ENCODE measurements at places on chromosomes 16 and 17.

GRCh38 chr17:6539871-6540270, 16.5 kb downstream of the PITPNM3 start:
- no peak for DNase-seq

GRCh38 chr17:21263376-21263775, 10.2 kb upstream of the NATD1 start:
- DNase-seq: no peak

- DNase-seq: no peak
Observed at GRCh38 chr17:3968886-3969524, 4.8 kb upstream of the ATP2A3 start.

GRCh38 chr17:30580916-30581315, 103.7 kb downstream of the GOSR1 start:
- DNase-seq: no peak

DNA sequence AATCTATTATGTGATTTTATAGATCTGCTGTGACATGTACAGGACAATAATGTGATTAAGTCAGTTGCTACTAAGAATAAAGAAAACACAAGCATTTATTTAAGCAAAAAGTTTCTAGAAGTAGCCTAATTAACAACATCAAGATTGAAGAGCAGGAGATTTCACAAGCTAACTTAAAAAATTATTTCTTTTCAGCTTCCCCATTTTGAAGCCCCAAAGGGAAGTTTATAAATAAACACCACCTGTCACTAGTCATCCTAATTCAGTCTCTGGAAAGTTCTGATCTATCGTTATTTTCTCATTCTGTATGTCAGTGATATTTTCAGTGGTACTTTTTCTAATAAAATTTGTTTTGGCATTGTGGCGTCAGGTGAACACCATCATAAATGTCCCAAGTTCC, 8.3 kb downstream of the CAPNS2 start:
- no peak for DNase-seq

DNA sequence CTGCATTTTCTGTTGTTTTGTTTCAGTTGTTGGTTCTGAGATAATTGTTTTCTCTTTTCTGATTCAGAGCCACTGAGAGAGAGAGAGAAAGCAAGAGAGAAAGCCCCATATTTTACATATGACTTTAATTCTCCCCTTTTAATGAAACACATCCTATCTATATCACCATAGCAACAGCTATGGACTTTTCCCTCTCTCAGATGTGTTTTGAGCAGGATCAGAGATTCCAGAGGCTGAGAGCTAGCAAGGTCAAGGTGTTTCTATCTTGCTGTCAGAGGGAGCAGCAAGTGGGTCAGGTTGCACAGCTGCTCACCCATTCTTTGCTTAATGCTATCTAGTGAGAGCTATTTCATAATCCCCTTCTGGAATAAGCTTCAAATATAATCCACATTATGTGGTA, 415.9 kb downstream of the CA10 start:
- no peak for DNase-seq

DNA sequence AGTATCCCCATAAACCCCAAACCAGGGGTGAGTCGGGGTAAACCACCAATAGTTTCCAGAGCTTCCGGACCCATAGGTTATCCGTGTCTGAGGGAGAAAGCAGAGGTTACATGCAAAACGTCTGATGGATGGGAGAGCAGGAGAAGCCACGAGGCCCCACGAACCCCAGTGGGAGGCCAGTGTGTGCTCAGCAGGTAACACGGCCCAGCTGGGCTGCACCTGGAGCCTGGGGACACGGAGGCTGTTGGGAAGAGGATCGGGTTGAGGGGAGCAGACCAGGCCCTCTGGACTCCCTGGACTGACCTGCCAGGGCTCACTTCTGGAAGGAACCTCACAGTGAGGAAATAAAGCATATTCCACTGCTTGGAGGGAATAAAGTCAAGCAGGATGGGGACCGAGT, 78.1 kb downstream of the SEC14L1 start:
- DNase-seq: no peak

- no peak for DNase-seq
Observed at GRCh38 chr17:36946726-36947091, 2.0 kb upstream of the AATF start.

DNA sequence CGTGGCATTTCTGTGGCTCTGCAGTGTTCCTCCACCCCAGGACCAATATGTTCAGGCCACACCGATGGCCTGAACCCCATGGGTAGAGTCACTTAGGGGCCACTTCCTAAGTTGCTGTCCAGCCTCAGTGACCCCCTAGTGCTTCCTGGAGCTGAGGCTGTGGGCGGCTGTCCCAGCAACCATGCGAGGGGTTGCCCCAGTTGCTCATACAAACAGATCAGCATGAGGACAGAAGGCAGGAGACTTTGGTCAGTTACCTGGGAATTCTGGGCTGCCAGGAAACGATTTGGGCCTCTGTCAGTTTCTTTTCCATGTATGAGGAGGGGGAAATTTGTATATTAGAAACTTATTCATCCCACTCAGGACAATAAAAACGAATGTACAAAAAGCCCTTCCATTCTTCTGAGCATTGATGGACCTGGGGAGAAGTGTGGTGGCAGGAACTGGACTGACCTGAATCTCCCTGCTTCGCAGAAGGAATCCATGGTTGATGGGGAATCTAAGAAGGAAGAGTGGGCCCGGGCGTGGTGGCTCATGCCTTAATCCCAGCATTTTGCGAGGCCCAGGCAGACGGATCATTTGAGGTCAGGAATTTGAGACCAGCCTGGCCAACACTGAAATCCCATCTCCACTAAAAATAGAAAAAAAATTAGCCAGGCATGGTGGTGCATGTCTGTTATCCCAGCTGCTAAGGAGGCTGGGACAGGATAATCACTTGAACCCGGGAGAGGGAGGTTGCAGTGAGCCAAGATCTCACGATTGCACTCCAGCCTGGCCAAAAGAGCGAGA, 4.9 kb upstream of the IL32 start:
- no peak for DNase-seq

DNA sequence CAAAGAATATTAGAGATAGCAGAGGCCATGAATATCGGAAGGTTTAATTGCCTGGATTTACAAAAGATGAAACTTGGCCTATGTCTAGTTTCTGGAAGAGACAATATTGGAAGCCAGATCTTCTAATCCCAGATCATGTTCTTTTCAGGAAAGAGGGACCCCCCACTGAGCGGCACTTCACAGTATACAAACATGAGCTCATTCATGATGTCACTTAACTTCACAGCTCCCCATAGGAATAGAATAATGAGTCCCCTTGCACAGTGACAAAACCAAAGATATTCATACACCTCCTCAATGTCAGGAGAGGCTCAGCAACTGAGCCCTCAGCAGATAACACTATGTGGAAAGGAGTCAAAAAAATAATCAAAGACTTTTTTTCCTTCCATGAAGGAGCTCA, 147.5 kb downstream of the CDH11 start:
- no peak for DNase-seq

DNA sequence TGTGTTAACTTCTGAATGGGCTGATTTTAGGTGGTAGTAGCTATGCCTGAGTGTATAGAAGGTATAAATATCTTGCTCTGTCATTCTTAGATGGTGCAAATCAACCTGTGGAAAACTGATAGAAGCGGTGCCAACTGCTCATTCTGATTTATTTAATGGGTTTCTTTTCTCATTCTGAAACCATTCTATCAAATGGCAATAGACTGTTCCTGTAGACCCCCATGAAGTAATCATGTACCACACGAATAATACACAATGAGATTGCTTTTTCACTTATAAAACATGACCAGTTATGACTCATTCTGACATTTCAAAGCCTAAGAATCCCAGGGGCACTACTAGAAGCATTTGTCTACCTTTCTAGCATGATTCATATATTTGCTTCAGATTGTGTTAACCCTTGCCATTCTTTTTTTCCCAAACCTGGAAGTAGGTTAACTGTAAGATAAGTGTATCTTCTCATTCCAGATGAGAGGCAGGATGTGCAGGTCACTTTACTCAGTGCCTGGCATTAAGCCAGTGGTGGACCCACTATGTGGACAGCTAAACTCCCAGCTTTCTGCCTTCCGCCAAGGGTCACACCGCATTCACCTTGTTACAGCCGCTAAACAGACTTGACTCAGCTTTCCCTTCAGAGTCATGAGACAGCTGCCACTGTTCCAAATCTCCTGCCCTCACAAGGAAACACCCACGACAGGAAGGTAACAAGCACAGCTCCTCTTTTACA, 16.4 kb upstream of the SLC16A11 start:
- DNase-seq: no peak

DNA sequence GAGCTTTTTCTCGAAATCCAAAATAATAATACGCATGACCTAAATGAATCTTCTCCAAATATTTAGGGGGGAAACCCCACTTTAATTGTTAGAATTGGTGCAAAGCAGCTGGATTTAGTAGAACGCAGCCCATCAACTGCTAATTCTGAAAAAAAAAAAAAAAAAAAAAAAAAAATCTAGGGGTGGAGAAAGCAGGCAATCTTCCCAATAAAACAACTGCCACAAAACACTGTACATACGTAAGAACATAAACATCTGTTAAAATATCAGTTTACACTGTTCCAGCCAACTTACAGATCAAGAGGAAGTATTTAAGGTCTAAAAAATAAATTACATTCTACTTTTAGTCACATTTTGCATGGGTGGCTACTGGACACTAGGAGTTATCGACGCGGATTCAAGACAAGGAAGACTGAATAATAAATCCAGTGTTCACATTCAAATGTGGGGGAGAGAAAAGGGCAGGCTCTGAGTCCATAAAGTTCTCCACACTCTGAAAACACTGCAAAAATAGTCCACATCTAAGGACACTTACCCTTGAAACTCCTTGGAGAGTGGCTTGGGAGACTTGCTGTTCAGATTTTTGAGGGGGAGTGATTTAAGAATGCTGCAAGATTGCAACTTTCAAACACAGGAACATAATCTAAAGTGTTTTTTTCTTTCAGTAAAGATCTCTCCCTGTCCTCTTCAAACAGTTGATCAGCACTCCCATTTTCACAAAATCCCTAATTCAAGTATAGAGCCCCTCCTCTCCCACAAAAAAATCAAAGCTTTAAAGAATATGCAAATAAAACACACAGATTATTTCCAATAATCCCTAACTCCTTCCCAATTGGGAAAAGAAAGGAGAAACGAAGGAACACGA, 1.3 kb downstream of the APPBP2 start:
- DNase-seq: no peak

DNA sequence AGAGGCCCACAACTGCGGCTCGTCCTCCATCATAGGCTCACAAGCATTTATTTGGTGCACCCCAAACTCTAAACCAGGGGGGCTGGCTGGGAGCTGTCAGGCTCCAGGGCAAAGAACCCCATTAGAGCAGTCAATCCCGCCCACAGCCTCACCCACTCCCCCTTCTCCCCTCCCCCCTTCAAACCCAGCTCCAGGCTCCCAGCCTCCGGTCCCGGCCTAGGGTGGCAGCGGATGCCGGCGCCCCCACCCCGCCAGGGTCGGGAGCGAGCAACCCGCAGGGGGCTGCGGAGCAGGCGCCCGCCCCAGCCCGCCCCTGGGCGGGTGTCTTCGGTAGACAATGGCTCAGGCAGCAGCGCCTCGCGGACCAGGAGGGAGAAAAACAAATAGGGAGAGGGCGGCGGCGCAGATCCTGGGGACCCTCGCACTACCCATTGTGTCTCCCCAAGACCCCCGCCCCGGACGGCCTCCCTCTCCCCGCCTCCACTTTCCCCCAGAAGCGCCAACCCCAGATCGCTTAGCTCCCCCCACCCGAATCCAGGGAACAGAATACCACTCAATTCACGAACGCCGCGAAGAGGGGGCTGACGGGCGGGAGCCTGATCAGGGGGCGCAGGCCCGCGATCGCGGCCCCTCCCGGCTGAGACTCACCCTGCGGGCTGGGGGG, 572 bp downstream of the FAM171A2 start:
- no peak for DNase-seq

- DNase-seq: no peak
Observed at GRCh38 chr16:71540-72401, 660 bp downstream of the RHBDF1 start.

- no peak for DNase-seq
Observed at GRCh38 chr16:11089504-11090124, 145.2 kb downstream of the CLEC16A start.

GRCh38 chr17:9057310-9057709, 36.0 kb downstream of the NTN1 start:
- DNase-seq: no peak

DNA sequence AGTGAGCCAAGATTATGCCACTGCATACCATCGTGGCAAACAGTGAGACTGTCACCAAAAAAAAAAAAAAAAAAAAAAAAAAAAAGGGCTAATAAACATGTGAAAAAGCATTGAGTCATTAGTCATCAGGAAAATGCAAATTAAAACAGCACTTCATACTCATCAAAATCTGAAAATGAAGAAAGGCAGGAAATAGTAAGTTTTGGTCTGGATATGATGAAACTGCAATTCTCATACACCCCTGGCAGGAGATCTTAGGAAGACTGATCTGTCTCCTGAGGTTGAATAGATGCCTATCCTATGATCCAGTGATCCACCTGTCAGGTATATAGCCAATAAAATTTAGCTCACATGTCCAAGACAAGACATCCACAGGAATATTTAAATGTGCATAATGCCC, 212.7 kb downstream of the CPPED1 start:
- DNase-seq: no peak

DNA sequence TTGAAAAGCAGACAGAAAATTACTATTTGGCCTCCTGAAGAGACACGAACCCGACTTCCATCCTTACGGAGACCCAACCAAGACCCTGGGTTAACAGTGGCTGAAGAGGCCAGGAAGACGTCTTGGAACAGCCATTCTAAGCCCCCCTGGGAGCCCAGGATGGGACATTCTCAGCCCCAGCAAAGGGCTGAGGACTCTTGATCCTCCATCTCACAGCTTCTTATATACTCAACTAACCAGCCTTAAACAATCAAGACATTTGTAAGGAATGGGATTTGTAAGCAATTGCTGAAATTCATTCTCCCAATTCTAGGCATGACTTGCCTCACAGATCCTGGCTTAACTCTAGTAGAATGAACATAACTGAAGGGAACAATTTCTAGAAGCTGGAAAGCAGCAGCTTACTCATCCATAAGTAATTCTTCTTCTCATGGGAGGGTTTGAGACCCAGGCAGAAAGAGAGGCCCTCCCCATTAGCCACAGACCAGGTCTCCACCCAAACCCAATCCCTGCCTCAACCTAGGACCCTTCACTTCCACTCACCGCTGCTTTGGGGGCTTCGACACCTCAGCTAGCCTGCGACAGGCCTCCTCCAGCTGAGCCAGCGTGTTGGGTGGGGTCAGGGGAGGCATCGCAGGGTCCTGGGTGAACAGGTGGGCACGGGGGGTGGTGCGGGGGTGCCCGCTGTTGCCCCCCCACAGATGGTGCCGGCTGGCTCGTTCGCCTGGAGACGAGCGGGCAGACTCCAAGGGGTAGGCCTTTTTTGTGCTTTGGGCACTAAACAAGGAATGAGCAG, 25.5 kb downstream of the AXIN2 start:
- DNase-seq: no peak

DNA sequence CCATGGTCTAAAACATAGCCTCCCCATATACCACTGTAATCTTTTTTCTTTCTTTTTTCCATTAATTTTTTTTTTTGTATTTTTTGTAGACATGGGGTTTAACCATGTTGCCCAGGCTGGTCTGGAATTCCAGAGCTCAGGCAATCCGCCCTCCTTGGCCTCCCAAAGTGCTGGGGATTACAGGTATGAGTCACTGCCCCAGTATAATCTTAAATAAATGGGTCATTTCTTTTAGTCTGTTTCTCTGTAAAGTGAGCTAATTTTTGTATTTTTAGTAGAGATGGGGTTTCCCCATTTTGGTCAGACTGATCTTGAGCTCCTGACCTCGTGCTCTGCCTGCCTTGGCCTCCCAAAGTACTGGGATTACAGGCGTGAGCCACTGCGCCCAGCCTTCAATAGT, 5.7 kb upstream of the NME1 start:
- DNase-seq: no peak

- DNase-seq: no peak
Observed at GRCh38 chr16:89359264-89360147, 130.9 kb downstream of the ANKRD11 start.
